ENCODE measurements at places on chromosomes 1 and 21. TPM values are rescaled to one million over a fixed set of nuclear protein-coding genes. Genes with fewer than 3 reads are reported as not detected.

USP24 gene
- 103 TPM for total RNA-seq

CLCNKB gene
- 0.88 TPM for total RNA-seq

CYP4B1 gene
- total RNA-seq = 882 TPM

XCL2 gene
- 1.9 TPM for total RNA-seq

HHAT gene
- 15.1 TPM for total RNA-seq

OR2T6 gene
- total RNA-seq = not detected

UTS2 gene
- not detected for total RNA-seq

SPRR2A gene
- not detected for total RNA-seq

CFAP74 gene
- total RNA-seq = 0.29 TPM

SLC50A1 gene
- 28.5 TPM for total RNA-seq

OR2M3 gene
- total RNA-seq = 0.29 TPM

CXADR gene
- total RNA-seq = 0.32 TPM

RGS16 gene
- 1.3 TPM for total RNA-seq

EVA1B gene
- 62.1 TPM for total RNA-seq

KRTAP10-12 gene
- total RNA-seq = not detected

BGLAP gene
- 2.9 TPM for total RNA-seq

ATP1A4 gene
- total RNA-seq = not detected

SPOCD1 gene
- total RNA-seq = 11.1 TPM

OPTC gene
- not detected for total RNA-seq

SERPINC1 gene
- 0.32 TPM for total RNA-seq

Data from breast epithelium (tissue), 4 donors.